Activated T-helper 1 cell treated with Interleukin-2 at 50 U/mL for 16 hours (primary cell): ENCODE measurements at places on chromosomes 3 and 15.

GRCh38 chr3:102238362-102238761 lies 196.5 kb upstream of the ZPLD1 start:
- no peak for DNase-seq

- no peak for DNase-seq
These were observed 20.2 kb downstream of the LRIG1 start for GRCh38 chr3:66480666-66481065.

DNA sequence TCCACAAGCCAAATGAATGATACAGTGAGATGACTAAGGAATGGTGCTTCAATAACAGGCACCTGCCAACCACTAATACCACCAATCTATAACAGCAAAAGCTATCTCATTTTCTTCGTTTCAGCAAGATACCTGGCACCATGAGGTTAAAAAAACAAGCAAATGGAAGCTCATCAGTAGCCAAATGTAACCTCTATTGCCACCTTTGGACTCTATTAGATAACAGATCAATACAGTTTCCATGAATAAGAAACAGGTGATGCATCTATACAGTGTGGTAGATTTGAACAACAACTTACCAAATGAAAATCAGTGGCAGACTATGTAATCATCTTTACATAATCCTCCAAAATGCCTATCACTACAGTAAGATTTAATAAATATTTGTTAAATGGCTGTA lies 32.8 kb downstream of the PLOD2 start:
- no peak for DNase-seq

GRCh38 chr3:37989821-37990480 lies 635 bp upstream of the VILL start:
- DNase-seq: no peak

GRCh38 chr15:39564972-39565665 lies 15.8 kb upstream of the THBS1 start:
- DNase-seq: no peak

DNA sequence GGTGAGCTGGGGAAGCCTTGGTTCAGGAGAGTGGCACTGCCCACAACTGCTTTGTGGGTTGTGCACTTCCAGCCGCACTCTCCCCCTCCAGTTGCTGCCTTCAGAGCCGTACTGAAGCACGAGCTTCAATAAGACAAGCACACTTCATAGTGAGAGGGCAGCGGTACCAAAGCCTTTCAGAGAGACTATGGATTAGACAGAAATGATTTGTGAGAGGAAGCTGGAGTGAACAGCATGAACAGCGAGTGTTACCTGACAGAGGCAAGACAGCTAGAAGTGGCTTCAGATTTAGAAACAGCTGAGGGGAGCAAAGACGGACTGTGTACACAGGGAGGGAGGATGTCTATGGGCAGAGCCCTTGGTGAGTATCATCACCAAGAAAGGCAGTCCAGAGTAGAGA lies 31.1 kb downstream of the HCLS1 start:
- no peak for DNase-seq
